ENCODE measurements at places on chromosomes 2 and 18.

- no peak for DNase-seq
Measured at GRCh38 chr2:28539118-28539541, 43.3 kb downstream of the PLB1 start.

DNA sequence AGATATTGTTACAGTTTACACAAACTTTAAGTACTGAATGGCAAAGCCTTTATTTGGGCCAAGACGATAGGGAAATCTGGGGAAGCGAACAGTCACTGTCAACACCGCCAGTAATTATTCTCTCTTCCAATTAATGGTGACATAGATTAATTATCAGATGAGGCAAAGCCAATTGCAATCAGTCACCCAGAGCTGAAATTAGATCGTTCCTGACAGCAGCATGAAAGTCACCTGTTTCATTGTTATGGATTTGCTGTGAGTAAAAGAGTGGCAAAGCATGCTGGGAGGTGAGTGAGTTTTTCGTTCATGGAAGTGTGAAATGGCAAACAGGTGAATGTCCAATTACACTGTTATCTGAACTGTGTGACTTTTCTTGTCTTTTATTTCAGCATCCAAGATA is 164.8 kb upstream of the KLHL14 start:
- DNase-seq, result no peak

- no peak for DNase-seq
Measured at GRCh38 chr2:98334439-98335078, 11.7 kb upstream of the CNGA3 start.

- DNase-seq, result no peak
Measured at GRCh38 chr2:72134997-72135800, 12.5 kb downstream of the CYP26B1 start.

DNA sequence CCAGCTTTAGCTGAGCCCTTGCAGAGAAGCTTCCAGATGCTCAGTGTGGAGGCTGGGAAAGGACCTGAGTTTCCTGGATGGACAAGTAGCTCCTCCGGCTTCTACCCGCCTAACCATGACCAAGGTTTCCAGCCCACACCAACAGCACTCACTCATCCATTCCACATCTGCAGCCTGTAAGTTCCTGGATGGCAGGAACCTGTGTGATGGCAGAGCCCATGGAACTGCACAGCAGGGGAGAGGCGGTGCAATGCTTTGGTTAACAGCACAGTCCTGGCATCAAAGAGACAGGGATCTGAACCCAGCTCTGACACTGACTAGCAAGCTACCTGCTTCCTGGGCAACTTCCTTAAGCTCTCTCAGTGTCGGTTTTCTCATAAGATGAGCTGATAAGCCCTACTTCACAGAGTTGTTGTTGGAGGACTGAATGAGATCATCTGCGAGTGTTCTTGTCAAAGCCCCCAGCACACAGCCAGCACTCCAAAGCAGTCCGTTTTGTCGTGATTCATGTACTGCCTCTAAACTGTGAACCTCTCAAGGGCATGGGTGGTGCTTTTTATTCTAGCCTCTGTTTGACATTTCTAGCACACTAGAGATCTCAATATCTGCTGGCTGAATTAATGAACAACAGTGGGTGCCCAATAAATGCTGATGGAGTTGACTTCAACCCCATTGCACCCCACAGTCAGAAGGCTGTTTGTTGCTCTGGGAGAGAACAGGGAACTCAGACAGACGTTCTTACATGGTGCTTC is 41.6 kb upstream of the OTOF start:
- no peak for DNase-seq

GRCh38 chr2:109562421-109562820 is 51.3 kb downstream of the SEPTIN10 start:
- no peak for DNase-seq

GRCh38 chr2:175575346-175576258 is 394.1 kb upstream of the ATP5MC3 start:
- DNase-seq, result no peak

- no peak for DNase-seq
Measured at GRCh38 chr18:26438980-26439379, 109.4 kb downstream of the KCTD1 start.

DNA sequence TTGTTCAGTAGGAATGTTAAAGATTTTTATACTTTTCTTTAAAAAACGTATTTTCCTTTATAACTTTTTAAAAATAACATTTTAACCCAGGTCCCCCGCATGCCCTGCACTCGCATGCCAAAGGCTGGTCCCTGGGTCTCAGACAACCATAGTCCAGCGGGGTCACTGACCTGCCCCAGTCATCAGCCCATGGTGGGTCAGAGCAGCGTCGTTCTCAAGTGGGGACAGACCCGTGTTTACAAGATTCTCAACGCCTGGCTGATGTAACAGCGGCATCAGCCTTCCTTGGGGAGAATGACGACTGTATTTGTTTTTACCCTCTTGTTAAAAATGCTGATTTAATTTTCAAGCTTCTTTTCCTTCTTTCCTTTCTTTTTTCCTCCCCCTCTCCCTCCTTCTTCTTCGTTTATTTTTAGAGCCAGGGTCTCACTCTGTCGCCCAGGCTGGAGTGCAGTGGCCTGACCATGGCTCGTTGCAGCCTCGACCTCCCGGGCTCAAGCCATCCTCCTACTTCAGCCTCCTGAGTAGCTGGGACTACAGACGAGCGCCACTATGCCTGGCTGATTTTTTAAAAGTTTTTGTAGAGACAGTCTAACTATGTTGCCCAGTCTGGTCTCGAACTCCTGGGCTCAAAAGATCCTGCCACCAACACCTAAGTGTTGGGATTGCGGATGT is 1.0 kb upstream of the EFHD1 start:
- no peak for DNase-seq

DNA sequence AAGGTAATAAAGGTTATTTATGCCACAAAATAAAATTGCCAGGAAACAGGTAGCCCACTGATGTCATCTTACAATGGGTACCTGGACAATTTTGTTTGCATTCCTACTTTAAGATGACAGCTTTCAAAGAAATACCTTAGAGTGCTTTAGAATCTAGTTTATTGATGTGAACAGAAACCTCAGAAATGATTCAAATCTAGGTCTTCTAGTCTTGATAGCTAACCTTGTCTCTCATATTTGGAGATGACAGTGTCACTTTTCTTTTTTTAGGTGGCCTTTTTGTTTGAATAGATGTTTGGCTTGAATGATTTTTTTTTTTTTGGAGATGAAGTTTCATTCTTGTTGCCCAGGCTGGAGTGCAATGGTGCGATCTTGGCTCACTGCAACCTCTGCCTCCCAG is 69.1 kb downstream of the PIK3C3 start:
- DNase-seq, result no peak

GRCh38 chr2:71951718-71952404 is 195.8 kb downstream of the CYP26B1 start:
- DNase-seq, result no peak

DNA sequence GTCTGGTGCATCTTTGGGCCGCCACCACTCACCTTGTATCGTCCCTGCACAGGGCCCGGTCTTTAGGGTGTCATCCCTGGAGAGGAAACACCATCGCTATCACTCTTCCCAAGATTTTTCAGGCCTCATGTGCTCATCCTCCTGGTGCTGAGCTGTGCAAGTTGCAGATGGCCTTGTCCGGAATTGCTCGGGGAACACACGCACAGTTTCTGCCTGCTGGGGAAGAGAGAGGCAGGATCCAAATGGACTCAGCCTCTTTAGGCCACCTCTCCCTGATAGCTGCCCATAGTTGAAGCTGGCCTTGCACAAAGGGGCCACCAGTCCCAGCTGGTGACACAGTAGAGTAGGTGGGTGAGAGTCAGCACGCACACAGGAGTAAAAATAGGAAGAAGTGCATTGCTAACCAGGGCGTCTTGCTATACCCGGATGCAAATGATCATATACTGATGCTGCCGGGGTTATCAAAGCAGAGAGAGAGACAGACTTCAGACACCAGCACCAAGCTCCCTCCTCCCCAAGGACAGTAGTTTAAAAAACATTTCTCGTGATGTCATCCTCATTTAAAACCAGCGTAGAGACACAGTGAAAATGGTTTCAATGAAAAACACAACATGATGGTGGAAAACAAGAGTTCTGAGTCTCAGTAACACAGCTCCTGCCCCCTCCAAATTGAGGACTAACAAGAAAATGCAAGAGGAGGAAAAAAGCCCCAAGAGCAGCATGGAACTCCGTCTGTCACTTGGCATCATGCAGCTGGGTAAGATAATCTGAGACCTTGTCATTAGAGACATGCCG is 147.5 kb upstream of the NCK2 start:
- no peak for DNase-seq

DNA sequence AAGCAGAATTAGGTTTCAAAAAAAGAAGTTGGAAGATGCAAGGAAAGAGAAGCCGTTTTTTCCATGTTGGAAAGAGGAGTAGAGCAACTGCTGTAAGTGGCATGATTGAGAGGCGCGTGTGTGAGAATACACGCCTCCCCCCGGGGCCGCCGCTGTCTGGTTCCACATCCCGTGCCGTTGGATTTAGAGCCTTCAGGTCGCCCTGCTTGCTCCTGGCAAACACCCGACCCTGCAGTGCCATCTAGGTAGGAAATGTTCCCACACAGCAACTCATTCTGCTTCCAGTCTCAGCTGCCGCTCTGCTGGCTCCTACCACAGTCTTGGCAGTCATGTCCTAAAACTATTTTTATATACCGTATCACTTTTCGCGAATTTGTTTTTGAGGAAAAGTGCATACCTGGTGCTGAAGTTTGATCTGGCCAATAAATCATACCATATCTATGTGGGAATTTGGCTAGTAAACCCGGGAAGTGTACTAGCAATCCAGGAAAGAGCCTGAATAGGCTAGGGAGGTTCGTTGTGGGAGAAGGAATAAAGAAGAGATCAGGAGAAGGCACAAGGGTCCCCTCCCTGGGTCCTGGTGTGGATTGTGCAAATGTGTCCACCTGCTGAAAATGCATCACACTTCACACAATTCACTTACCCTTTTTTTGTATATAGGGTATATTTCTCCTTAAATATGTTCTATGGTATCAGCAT is 372.7 kb downstream of the FBXO15 start:
- no peak for DNase-seq

DNA sequence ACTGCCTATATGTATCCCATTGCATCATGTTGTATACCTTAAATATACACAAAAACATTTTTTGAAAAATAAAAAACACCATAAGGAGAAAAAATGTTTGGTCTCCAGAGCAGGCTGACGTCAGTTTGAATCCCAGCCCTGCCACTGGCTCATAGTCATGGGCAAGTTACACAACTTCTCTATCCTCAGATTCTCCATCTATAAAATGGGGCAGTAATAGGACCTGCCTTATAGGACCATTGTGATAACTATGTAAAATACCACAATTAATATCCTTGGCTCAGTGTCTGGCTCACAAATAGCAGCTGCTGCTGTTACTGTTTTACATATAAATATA is 135.6 kb downstream of the SMAD7 start:
- no peak for DNase-seq

GRCh38 chr18:48796491-48797205 is 154.1 kb downstream of the SMAD7 start:
- no peak for DNase-seq

- no peak for DNase-seq
Measured at GRCh38 chr18:62838475-62839098, 123.2 kb downstream of the PHLPP1 start.

DNA sequence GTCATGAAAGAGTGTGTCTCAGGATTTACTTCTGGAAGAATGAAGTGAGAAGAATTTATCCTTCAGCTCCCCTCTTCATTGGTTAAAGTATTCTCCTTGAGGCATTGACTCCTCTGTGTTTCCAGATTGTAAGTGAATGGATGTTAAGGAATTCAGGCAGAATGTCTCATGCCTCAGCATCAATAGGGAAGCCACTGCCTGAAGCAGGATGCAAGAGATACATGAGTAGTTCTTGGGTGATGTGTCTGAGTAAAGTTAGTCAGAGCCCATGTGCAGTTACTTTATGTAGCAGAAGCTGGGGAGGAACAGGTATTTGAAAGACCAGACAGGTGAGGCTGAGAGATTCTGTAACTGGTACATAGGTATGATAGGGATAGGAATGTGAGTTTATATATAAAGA is 34.0 kb upstream of the TMEFF2 start:
- DNase-seq, result no peak

GRCh38 chr2:204415406-204416181 is 129.7 kb upstream of the PARD3B start:
- no peak for DNase-seq

- no peak for DNase-seq
Measured at GRCh38 chr2:239696559-239697207, 295.9 kb upstream of the HDAC4 start.

DNA sequence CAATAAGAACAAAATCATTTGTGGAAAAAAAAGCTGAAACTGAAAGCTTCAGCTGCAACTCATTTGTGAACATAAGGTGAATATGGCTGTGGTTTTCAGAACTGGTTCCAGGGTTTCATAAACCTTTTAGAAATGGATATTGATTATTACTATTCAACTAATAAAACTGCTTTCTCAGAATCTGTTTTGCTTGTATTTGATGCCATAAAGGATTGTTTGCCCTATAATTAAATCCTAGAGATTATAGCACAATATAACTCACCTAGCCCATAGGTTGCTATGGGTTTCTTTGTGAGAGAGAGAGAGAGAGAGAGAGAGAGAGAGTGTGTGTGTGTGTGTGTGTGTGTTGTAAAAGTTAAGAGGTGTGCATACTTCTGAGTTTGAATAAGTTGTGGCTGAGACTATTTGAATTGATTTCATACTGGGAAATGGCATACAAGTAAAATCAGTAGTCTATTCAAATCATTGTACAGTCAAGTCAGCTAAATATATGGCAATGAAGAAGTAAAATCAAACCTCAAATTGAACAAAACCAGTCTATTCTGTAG is 339.2 kb downstream of the ARHGAP15 start:
- no peak for DNase-seq

DNA sequence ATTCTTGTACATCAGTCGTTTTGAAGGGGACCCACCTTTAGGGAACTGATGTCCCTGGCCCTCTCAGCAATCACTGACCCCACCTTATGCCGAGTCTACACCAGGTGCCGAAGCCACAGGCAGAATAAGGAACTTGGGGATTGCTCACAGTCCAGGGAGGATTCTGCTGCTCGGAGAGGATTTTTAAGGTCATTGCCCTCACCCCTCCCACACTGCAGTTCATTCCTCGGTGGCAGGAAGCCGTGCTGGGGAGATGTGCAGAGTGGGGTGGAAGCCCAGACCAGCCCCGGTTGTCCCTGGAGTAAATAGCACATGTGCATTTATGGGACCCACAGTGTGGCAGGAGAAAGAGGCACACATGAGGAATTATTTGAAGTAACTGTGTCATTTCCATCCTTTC is 50.4 kb downstream of the PLB1 start:
- no peak for DNase-seq
